ENCODE measurements at places on chromosomes 3 and 15. TPM values are rescaled to one million over a fixed set of nuclear protein-coding genes. Genes with fewer than 3 reads are reported as not detected.

The SRPRB gene
- 48.1 TPM for total RNA-seq

The SH3GL3 gene
- not detected for total RNA-seq

The GOLIM4 gene
- 0.55 TPM for total RNA-seq

The INKA1 gene
- 0.46 TPM for total RNA-seq

The ARL14 gene
- not detected for total RNA-seq

The UROC1 gene
- not detected for total RNA-seq

The DISP2 gene
- total RNA-seq: 0.08 TPM

The AGBL1 gene
- total RNA-seq: not detected

Data from activated naive CD4-positive, alpha-beta T cell treated with anti-CD3 and anti-CD28 coated beads, Interleukin-2, amount 10 ng/mL, durations not matched to agents 5 hours and 36 hours (primary cell).